ENCODE measurements at places on chromosomes 1 and 21.

- no peak for DNase-seq
Observed at GRCh38 chr1:12480748-12481362, 137.2 kb downstream of the DHRS3 start.

DNA sequence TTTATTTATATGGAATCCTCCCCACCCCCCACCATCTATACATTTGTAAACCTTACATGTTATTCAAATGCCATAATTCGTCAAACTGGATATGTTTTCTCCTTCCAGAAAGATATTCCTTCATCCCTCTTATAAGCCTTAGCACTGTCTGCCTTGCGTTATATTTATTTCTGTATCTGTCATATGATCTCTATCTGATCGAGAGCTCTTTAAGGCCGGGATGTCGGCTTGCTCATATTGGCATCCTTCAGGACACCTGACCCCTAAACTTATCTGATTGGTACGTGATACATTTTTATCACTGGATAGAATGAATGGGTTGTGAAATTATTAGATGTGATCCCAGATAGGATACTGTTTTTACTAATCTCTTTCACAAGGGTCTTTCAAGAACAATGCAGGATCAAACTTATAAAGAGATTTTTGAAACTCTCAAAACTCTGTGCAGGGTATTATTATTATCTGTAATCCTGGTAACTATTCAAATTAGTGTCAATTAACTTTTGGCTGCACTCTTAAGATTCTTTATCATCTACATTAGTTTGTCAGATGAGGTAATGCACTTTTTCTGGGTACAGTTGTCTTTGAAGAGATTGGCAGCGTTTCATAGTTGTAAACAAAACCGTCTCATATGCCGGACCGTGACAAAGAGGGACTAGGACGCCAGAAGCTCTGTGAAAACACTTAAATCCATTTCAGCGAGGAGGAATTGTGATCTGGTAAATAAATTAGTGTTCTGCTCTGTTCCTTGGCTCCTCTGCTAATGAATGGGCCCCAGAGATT, 152.0 kb downstream of the KIF26B start:
- no peak for DNase-seq

DNA sequence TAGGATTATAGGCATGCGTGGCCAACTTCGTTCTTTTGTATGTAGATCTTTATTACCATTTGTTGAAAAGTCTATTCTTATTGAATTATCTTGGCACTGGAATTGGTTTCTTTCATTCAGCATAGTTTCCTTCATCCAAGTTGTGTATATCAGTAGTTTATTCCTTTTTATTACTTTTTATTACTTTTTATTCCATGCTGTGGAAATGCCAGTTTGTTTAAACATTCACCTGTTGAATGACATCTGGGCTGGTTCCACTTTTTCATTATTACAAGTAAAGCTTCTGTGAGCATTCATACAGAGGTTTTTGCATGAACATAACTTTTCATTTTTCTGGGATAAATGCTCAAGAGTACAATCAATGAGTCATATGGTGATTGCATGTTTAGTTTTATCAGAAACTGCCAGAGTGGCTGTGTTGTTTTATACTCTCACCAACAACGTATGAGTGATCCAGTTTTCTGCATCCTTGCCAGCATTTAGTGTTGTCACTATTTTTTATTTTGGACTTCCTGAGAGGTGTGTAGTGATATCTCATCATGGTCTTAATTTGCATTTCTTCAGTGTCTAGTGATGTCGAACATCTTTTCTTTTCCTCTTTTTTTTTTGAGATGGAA, 28.6 kb downstream of the PTPRU start:
- no peak for DNase-seq

- peak; percentile 70 for DNase-seq
Observed at GRCh38 chr21:41730367-41730765, 36.5 kb downstream of the RIPK4 start.

GRCh38 chr1:14017531-14017961, 317.6 kb downstream of the PRDM2 start:
- no peak for DNase-seq

DNA sequence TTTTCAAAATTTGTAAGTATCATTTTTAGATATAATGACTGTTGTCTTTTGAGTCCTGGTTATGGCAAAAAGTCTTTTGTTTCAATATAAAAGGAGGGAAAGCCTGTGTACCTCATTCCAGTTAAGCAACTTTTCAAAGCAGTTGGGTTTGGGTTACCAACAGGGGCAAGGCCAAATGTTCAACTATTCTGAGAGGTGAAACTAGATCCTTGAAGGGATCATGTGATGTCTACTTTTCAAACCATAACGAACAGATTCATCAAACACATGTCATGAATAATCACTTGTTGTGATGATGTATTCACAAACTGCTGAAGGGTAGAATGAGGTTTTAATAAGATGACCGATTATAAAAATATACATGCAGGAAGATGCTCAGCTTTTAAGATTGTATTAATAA, 171.3 kb downstream of the HHAT start:
- DNase-seq, result no peak
